SHP77 treated with DMSO at 0.1 percent for 48 hours (cell line): ENCODE measurements at places on chromosomes 4 and X.

DNA sequence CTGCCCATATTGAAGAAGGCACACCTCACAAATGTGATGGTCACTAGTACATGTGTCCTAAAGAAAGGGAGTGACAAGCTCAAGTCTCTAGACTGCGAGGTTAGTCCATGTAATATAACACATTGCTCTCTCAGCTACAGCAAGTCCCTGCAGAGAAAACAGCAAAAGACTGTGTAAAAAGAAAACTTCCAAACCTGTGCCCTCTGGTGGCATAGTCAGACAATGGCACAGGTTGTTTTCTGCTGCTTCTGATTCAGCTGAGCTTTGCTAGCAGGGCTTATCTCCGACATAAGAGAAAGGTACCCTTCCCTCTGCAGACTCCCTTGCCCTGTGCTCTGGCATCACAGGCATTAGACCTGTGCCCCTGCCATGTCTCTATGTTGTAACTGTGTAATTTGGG is 1.4 kb upstream of the SERPINA7 start:
- no peak for DNase-seq

- no peak for DNase-seq
Observed at GRCh38 chr4:124907881-124908280, 195.3 kb upstream of the ANKRD50 start.

- no peak for DNase-seq
Observed at GRCh38 chr4:22680065-22680642, 12.6 kb upstream of the GBA3 start.

DNA sequence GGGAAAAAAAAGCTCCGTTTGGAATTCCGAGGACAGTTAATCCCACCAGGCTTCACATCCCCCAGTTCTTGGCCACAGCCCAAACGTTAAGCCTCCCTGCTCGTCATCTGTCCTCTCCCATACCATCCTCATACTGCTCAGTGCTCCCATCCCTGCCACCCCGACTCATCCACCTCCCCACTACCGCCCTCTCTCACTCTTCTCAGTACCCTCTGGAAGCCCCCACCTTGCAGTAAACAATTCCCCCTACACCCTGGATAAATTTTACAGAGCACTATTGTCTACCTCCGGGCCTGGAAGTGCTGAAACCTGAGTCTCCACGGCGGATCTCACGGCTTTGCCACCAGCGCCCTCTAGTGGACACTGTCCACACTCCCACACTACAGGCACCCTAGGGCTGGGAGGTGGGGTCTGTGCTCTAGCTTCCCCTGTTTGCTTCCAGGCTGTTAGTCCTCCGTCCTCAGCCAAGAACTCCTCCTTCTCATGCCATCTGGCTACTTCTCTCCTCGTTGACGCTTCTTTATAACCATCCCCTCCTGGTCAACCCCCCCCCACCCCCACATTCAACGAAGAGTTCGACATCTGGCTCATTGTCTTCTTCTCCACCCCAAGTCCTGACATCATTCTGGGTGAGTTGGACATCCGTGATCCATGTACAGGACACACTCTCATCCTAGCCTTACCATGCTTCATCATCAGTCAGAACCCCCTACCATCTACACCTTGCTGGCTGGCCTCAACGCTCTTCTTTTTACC is 54.5 kb downstream of the RTL9 start:
- DNase-seq: no peak

DNA sequence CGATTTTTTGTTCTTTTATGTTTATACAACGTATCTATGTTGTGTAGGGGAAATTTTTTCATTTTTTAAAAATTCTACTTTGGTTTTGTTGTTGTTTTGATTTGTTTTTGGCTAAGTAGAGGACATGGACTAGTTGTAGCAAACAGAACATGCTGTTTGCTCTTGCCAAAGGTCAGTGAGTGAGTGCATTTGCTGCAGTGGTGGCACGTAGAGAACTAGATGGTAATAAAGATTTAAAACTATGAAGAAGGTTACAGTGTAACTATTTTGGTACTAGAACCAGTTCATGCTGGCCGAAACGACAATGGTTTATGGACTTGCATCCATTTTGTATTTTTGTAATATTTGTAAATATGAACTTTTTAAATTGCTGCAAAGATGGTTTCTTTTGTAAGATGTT is 1.9 kb upstream of the SCML1 start:
- DNase-seq: no peak

GRCh38 chr4:142358656-142359055 is 487.4 kb downstream of the INPP4B start:
- no peak for DNase-seq

DNA sequence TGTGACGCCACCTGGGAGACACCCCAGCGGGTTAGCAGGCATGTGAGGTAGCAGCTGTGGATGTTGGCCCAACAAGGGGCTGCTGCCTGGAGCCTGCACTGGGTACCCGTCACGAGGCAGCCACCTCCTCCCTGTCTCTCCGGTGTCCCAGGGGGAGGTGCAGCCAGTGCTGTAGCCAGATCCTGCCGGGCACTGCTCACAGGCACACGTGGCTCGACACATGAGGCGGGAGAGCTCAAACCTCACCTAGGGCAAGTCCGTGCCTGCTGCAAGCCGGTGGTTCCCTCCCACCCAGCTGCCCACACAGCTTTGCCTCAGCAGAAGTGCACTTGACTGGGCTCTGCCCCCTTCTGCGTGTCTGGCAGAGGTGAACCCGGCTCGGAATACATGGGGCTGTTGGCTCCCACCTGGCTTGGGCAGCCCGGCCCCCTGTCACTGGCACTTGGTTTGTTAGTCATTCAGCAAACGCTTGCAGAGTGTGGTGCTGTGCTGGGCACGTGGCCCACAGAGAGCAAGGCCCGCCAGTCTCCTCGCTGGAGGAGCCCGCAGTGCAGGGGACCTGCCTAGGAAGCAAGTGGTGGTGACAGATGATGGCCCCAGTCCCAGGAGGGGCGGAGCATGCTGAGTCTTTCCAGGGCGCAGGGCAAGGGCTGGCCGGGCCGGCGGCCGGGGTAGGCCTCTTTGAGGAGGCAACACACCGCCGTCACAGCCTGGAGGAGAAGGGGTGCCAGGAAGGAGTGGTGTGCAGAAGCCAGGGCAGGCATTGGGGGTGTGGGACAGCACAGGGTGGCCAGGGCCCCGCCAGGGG is 10.1 kb upstream of the SH3TC1 start:
- DNase-seq: peak; percentile 43

DNA sequence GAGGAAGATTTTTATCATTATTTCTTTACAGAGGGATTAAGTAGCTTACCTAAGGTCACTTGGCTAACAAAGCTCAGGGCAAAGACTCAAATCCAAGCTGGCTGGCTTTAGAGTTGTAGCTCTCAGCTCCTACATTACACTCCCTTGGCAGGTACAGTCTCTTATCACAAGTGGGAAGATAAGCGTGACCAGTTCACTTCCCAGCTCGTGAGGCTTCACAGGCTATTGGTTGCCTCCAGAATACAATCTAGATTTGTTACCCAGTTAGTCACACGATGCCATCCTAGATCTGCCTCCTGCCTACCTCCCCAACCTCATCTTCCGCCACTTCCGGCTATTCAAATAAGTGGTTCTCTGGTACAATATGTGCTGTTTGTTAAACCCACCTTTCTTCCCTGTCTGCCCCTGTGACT is 3.7 kb downstream of the MMRN1 start:
- DNase-seq: no peak

GRCh38 chr4:142550965-142551364 is 295.1 kb downstream of the INPP4B start:
- no peak for DNase-seq
